Activated naive CD8-positive, alpha-beta T cell treated with anti-CD3 and anti-CD28 coated beads, Interleukin-2, amount 50 U/mL, for 16 hours (primary cell): ENCODE measurements at places on chromosomes 1 and 21.

DNA sequence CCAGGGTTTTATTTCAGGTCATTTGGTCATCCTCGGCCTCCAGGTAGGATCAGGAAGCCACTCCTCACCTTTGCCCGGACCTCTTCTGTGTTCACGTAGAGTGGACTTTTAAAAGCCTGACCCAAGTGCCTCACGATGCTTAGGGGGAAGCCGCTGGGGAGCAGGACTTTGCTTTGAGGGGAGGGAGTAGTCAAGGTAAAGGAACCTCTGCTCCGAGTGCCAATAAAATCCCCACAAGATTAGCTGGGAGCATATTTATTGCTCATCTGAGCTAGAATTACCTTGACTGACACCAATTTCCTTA lies 603 bp upstream of the DHRS3 start:
- no peak for DNase-seq

DNA sequence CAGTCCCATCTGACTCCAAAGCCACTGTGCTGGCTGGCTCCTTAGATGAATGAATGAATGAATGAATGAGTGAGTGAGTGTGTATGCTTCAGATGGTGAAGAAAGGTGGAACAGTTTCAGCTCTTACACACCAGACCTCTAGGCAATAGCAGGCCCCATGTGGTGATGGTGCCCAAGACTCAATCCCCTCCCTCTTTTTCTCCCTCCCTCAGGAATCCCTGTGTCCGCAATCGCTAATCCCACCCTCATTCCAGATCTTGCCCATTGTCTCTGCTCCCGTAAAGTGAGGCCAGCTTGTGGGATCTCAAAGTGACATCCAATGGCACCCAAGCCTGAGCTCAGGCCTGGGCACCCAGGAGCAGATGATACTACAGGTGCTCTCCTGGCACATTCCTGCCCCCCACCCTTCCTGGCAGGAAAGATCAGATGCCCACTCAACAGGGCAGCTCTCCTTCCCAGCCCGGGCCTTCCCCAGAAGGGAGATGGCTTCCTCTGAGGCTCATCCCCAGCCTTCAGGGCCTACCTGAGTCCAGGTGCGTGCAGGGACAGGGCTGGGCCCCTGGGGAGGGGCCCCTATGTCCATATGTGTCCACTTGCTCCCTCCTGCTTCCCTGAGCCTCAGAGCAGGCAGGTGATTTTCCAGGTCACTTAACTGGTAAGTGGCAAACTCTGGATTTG lies 106.4 kb downstream of the HMGB4 start:
- no peak for DNase-seq

DNA sequence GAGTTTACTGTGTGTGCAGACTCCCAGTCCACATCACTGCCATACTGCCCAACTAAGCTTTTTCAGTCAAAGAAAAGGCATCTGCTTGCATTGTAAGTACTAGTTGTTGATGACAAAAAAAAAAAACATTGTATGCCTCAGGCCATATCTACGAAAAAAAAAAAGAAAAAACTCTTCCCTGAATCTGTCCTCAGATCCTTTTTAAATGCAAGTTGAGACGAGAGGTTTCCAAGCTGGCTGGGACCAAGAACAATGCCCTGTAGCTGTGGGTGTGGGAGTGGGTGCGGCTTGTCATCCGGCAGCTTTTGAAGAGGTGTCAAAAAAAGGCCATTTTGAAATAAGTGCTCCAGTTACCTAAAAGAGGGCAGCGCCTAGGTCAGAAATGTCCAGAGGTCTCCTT lies 29.2 kb upstream of the HHAT start:
- DNase-seq: no peak

DNA sequence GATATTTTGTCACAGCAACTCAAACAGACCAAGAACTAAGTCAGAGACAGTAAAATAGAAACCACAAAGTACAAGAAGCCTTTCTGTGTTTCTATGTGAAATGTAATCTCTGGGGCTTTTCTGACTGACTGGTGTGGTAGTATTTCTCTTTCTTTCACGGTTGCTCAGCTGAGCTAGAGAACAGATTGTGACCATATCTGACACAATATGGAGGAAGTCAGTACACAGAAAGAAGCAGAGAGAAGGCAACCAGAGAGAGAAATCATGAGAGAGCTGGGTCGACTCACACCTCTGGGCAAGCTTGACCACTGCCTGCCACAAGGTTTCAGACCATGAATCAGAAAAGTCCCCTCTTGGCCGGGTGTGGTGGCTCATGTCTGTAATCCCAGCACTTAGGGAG lies 208.9 kb upstream of the GREM2 start:
- no peak for DNase-seq

DNA sequence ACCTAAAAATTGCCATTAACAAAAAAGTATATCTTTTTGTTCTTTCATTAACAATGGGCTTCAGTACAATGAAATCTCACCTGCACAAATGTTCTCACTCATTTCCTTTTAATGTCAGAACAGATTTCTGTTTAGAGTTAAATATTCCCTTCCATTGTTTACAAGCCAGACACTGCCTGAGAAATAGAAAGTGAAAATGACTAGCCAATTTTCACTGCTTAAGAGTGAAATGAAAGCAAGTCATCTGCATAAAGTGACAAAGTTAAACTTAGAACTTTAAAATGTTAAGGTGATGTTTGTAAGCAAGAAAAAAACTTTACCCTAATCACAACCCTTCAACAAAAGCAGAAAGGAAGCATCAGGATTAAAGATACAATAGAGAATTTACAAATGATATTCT lies 27.5 kb downstream of the COA6 start:
- DNase-seq: no peak

DNA sequence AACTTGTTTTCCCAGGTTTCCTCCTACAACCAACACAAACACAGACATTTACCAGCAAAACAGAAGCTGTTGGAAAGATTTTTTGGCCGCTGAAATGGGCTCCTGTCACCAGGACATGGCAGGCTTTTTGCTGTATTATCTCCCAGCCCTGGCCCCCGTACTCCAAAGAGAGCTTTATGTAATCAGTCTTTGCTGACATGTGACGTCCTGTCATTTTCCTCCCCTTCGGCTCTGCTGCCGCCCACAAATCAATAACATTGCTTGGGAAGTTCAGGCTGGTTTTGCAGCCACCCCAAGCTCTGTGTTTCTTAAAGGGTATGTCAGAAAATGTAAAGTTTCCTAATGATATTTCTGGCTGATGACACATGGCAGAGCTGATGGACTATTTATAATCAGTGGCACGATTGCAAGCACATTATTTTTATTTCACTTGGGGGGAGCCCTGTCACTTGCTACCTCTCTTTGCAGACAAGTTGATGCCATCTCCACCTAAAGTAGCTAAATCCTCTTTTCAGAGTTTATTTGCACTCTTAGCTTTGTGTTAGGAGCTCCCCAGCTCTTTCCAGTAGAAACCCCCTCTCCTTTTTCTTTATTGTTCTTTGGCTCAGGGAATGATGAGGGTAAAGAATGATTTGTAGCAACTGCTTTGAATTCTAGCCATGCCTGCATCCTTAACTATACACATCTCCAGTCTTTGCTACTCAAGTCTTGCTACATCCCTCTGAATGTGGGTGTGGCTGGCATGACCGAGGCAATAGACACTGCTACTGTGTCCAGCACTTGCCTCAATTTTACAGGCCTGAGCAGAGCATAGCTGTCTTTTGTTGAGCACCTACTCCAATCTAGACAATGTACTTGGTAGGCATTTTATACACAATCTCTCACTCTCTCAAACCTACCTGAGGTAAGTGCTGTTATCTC lies 67.3 kb downstream of the ELAVL4 start:
- no peak for DNase-seq

GRCh38 chr1:10540277-10541005 lies 65.7 kb downstream of the PEX14 start:
- no peak for DNase-seq

GRCh38 chr1:109269212-109269980 lies 13.5 kb downstream of the PSRC1 start:
- DNase-seq: no peak

DNA sequence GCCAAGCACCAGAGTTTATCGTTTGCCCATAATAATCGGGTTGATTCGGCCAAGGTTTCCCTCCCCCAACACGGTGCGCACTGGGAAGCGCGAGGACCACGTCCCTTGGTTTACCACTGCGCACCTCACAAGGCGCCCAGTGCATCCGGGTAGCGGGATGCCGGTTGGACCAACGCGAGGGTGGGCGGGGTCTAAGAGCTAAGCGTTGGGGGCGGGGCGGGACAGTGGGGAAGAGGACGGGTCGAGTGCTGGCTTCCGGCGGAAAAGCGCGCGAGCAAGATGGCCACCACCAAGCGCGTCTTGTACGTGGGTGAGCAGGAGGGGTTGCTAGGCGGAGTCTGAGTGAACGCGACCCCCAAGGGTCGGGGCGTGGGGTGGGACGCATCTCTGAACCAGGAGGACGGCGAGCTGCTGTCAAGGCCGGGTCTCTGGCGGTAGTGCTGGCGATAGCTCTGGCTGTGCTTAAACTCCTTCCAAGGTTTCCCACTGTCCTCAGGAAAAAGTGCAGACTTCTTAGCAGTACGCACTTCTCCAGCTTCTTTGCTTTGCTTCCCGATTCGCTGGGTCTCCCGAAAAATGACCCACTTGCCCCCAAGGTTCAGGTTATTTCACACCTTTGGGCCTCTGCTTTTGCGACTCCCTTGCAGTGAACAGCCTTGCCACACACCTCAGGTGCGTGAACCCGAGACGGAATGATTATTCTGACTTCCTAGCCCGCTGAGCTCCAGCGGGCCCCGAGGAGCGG lies at the start of gene PPIE:
TSS of gene PPIE (plus strand) at position 261 of the 745 bp plus-strand sequence. CDS start at position 280, 19 bp downstream.
- DNase-seq: peak; percentile 97

DNA sequence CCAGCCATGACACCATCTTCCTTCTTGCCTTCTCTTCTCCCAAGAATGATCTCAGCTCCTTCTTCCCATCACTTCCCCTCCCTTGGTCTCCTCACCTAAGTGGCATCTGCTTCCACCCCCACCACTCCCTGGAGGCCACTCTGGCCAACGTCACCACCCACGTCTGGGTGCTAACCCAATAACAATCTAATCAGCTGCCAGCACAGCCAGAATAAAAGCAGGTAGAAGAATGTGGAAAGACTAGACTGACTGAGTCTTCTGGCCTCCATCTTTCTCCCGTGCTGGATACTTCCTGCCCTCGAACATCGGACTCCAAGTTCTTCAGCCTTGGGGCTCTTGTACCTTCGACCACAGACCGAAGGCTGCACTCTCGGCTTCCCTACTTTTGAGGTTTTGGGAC lies 245.3 kb upstream of the CSF3R start:
- no peak for DNase-seq

DNA sequence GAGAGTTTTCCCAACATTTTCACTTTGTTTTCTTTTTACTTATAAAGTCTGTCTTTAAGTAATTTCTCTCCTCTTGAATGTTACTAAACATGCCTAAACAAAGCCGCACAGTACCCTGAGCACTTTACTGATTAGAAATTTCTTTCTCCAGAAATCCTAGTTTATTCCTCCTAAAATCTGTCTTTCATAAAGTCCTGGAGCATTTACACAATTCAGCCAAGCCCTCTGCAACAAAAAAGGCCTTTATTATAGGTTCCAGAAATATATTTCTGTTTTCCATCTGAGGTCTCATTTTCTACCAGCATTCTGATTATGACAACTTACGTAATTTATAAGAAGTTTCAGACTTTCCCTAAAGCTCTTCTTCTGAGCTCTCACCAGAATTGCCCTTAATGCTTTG lies 549.5 kb upstream of the OLFM3 start:
- DNase-seq: no peak

GRCh38 chr1:151443846-151444782 lies 15.2 kb downstream of the POGZ start:
- DNase-seq: peak; percentile 29

DNA sequence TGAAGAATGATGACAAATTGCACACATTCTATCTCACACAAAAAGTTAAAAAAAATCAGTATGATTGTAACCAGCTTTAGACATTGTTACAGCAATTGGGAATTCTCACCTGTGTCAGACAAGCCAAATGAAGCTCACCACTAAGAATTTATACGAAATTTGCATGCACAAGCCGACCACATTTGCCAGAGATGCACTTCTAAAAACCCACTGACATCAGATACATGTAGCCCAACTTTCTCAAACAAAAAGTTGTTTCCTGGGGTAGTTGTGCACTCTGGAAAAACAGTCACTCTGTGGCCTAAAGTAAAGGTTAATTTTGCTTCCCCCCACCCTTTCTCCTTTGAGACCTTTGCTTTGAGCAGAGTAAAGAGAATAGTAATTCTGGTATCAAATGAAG lies 67.9 kb upstream of the IL12RB2 start:
- DNase-seq: no peak

DNA sequence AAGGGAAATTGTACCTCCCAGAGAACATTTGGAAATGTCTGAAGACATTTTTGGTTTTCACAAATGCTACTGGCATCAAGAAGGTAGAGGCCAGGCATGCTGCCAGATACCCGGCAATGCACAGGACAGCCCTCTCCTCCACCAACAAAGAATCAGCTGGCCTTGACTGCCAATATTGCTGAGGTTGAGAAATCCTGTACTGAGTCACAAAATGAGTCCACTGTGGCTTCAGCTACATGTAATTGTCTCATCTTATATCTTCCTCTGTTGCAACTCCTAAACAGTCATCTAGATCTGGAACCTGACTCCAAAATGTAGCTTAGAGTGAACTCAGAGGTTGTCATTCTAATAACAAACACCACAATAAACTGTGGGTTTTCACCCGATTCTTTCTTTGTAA lies 327.5 kb upstream of the POGK start:
- no peak for DNase-seq

DNA sequence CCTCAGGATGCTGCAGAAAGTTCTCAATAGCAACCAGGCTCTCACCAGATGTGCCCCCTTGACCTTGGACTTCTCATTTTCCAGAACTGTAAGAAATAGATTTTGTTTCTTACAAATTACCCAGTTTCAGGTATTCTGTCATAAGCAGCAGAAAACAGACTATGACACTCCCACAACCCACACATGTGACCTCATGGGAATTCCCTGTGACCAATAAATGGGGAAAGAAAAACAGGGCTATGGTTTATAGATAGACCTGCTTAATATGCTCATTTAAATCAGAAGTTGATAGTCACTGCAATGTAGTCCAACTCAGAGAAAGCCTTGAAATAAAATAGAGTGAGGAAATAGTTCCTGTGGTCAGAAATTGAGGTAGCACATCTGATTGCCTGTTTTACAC lies 380.9 kb upstream of the PTBP2 start:
- no peak for DNase-seq

DNA sequence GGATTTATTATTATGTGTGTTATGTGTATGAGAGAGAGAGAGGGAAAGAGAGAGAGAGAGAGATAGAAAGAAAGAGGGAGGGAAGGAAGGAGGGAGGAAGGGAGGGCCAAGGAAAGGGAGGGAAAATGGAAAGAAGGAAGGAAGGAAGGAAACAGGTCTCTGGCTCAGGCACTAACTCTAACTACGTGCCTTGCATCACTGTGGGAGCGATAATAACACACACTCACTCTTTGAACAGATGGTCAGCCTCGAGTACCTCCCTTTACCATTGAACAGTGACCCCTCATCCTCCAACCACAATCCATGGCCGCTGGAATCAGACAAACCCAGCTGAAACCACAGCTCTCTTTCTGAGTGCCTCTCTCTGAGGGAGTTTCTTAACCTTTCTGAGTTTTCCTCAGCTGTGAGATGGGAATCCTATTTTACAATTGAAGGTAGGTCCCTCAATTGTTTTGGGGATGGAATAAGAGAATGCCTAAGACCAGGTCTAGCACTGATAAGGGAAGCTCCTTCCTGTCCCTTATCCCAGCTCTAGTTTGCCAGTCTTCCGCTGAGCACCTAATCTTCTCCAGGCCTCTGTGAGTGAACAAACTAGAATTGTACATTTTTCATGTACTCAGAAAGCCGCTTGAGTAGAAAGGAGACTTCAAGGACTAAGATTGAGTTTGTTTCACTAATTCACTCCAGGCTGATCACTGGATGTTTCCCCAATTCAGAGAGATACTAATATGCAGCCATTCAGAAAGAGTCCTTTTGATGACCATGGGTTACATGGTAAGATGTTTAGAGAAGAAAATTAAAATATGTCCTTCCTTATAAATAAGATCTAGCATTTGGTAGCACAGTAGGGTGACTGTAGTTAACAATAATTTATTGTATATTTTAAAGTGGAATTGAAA lies 62.8 kb downstream of the IRF2BP2 start:
- no peak for DNase-seq
